ENCODE measurements at places on chromosomes 13 and 19. TPM values are rescaled to one million over a fixed set of nuclear protein-coding genes. Genes with fewer than 3 reads are reported as not detected.

Gene C2CD4C
- polyA plus RNA-seq: 1.2 TPM

Gene ZNF578
- 7.9 TPM for polyA plus RNA-seq

GRCh38 chr13:34164582-34164981, 346.6 kb downstream of the RFC3 start:
- no peak for DNase-seq

Gene IGFL3
- polyA plus RNA-seq: not detected

GRCh38 chr13:90673746-90674145, 673.7 kb upstream of the MIR17HG start:
- DNase-seq: no peak

- DNase-seq: no peak
Observed at GRCh38 chr19:30512176-30513081, 140.2 kb downstream of the ZNF536 start.

Gene OR7A5
- 0.03 TPM for polyA plus RNA-seq

- DNase-seq: no peak
Observed at GRCh38 chr13:32471187-32471922, 43.4 kb upstream of the N4BP2L1 start.

Gene SULT2A1
- 0.10 TPM for polyA plus RNA-seq

- DNase-seq: no peak
Observed at GRCh38 chr19:15248106-15248505, 15.9 kb upstream of the EPHX3 start.

- DNase-seq: no peak
Observed at GRCh38 chr13:103803349-103803748, 737.1 kb upstream of the SLC10A2 start.

- no peak for DNase-seq
Observed at GRCh38 chr13:20441056-20441455, 84.6 kb downstream of the CRYL1 start.

Gene ZNF382
- 5.9 TPM for polyA plus RNA-seq
